Cardiac fibroblast (primary cell): ENCODE measurements at places on chromosomes 4 and X.

DNA sequence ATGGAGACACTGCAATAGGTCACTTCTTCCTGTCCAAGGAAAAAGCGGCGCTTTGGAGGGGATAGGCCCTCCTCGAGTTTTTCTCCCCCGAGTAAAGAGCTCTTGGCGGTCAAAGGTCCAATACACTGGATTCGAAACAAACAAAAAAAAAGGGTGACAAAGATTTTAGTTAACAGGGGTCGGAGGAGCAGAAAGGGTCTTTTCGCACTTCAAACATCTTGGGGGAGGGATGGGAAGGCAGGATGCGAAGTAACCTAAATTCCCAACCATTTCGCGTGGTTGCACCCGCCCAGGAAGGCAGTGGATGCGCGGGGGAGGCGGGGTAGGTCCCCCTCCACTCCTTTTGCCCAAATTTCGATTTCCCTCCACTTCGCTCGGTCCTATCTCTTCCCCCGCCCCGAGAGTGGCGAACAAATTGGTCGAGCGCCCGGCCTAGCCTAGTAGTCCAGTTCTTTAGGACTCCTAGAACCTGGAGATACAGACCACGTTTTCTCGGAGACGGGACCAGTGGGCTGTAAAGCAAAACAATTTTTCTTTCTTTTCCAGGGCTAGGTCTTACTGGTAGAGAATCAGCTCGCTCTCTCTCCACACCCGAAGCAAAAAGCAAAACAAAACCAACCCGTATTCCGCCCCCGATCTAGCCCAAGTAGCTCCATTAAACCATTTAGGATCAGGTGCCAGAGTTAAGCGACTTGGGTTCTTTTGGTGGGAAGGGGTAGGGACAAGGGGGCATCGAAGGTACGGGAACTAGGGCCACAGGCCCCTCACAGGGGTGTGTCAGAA lies 2.0 kb upstream of the STAG2 start:
- peak; percentile 55 for DNase-seq

GRCh38 chr4:99403380-99404184 lies 31.6 kb downstream of the ADH7 start:
- DNase-seq = peak; percentile 64

- no peak for DNase-seq
Observed at GRCh38 chr4:101451086-101451485, 103.8 kb upstream of the PPP3CA start.

DNA sequence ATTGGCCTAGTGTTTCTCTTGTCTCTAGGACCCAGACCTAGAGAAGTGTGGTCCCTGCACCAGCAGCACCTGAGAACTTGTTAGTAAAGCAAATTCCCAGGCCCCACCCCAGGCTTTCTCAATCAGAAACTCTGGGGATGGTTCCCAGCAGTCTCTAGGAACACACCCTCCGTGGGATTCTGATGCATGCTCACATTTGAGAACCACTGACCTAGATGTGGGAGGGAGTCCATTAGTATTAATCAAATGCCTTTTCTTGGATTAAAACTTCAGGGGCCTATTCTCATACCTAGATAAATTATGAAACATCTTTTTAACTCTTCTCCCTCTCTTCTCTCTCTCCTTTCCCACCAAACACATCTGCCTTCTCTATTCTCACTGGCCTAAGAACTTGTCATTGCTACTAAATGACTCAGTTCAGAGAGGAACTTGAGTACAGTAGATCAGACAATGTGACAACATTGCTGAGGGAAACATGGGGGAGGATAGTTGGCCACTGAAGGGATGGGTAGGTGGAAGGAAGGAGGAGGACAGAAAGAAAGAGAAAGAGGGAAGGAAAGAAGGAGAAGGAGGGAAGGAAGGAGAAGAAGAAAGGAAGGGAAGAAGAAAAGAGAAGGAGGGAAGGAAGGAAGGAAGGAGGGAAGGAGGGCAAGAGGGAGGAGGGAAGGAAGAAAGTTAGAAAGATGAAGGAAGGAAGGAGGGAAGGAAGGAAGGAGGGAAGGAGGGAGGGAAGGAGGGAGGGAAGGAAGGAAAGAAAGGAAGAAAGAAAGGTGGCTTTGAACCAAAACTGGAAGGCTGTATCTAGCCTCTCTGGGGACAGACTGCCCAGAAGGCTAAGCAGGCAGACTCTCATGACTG lies 132.7 kb upstream of the MAP3K15 start:
- peak; percentile 55 for DNase-seq

DNA sequence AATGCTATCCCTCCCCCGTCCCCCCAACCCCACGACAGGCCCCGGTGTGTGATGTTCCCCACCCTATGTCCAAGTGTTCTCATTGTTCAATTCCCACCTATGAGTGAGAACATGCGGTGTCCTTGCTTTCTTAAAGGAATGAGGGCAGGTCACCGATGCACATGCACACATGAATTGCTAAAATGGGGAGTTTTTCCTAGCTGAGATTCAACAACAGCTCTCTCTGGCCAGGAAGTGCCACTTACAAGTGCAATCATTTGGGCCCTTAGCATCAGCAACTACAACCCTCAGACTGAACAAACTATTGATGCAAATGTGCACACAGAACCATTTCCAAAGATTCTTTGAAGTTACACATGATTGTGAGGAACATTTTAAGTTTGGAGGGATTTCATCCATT lies 95.7 kb upstream of the IQCM start:
- no peak for DNase-seq

DNA sequence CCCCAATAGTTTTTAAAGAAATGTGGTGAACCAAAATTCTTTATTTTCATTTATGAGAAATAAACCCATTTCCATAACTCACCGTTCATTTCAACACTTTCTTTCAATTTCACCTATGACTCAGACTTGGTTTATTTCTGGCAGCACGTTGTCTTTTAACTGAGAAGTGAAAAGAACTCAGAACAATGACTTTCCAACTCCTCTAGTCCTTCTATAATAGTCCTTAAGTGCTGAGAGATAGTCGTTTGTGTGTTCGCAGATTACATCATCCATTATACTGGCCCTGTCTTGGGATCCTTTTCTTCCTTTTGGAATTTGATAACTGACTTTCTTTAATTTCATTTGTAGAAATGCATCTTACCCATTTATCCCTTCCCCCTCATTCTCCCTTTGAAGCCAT lies 113.6 kb downstream of the GLUD2 start:
- DNase-seq = peak; percentile 15
